ENCODE measurements at places on chromosomes 4 and X. TPM values are rescaled to one million over a fixed set of nuclear protein-coding genes. Genes with fewer than 3 reads are reported as not detected.

DNA sequence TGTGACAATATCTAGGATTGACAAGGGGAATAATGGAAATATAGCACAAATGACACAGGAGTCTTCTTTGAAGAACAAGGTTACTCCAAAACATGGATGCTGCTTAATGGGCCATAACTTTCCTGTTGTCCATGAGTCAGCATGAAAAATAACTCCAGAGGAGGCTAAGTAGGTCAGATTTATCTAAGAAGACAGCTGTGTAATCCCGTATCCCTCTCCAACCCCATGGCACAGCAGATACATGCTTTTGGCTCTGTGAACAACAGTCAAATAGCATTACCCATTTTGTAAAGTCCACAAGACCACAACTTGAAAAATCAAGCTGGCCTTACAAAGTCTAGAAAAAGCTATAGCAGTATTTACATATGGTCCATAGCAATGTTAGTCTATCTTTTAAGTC, 2.1 kb upstream of the TMEM131L start:
- peaks cover 15% of the 10 kb centered on the region for H3K4me1 ChIP-seq
- no peaks in the 10 kb centered on the region for H3K27me3 ChIP-seq
- no peaks in the 10 kb centered on the region for H3K36me3 ChIP-seq

GRCh38 chr4:152185786-152186550, 349.9 kb downstream of the FBXW7 start:
- no peaks in the 10 kb centered on the region for H3K27me3 ChIP-seq
- H3K36me3 ChIP-seq, result no peaks in the 10 kb centered on the region
- no peaks in the 10 kb centered on the region for H3K4me1 ChIP-seq
- no peak overlapping the region for H3K27ac ChIP-seq
- no peak for DNase-seq

- peaks cover 4% of the 10 kb centered on the region for H3K36me3 ChIP-seq
- H3K4me3 ChIP-seq, result no peak overlapping the region
- no peaks in the 10 kb centered on the region for H3K4me1 ChIP-seq
- no peak for DNase-seq
- H3K27me3 ChIP-seq, result no peaks in the 10 kb centered on the region
Observed at GRCh38 chr4:2177443-2178093, 64.4 kb downstream of the HAUS3 start.

DNA sequence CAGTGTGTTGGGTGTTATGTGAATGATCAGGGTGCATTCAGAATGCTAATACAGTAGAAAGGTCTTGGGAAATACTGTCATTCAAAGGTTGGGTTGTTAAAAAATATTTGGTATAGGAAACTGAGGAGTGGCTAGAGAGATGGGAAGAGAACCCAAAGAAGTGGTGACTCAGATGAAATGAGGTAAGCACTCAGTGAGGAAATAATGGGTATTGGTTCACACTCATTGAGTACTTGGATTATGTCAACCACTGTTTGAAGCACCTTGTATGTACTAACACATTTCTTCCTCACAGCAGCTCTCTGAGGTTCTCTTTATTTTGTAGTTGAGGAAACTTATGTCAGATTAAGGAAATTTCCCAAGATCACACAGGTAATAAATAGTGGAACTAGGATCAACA, 40.8 kb upstream of the NUDT6 start:
- H3K36me3 ChIP-seq, result no peaks in the 10 kb centered on the region
- no peak overlapping the region for H3K4me3 ChIP-seq
- H3K27ac ChIP-seq, result no peak overlapping the region

DNA sequence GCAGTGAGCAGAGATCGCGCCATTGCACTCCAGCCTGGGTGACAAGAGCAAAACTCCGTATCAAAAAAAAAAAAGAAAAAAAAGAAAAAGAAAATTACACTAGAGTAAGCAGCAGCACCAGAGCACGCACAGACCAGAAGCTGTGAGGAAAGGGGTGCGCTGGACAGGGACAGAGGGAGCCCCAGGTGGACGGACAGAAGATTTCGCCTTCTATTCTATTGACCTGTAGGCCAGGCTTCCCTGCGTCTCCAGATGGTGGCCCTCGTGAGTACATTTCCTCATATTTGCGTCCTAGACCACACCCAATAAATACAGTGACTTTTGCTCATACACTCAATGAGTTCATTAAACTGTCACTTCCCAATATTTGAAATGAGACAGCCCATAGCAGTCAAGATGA, 19.1 kb downstream of the MTNR1A start:
- no peak for DNase-seq
- no peaks in the 10 kb centered on the region for H3K4me1 ChIP-seq
- H3K36me3 ChIP-seq, result no peaks in the 10 kb centered on the region
- no peaks in the 10 kb centered on the region for H3K27me3 ChIP-seq
- H3K4me3 ChIP-seq, result no peak overlapping the region

- peaks cover 4% of the 10 kb centered on the region for H3K4me1 ChIP-seq
- no peak for DNase-seq
- no peak overlapping the region for H3K27ac ChIP-seq
- H3K27me3 ChIP-seq, result peaks cover 3% of the 10 kb centered on the region
- H3K4me3 ChIP-seq, result no peak overlapping the region
- H3K36me3 ChIP-seq, result peaks cover 15% of the 10 kb centered on the region
Observed at GRCh38 chrX:13759152-13759718, 24.7 kb downstream of the OFD1 start.

GRCh38 chr4:147599769-147600168, 17.4 kb upstream of the TMEM184C start:
- DNase-seq, result no peak
- no peaks in the 10 kb centered on the region for H3K4me1 ChIP-seq
- H3K27me3 ChIP-seq, result no peaks in the 10 kb centered on the region
- no peak overlapping the region for H3K4me3 ChIP-seq

DNA sequence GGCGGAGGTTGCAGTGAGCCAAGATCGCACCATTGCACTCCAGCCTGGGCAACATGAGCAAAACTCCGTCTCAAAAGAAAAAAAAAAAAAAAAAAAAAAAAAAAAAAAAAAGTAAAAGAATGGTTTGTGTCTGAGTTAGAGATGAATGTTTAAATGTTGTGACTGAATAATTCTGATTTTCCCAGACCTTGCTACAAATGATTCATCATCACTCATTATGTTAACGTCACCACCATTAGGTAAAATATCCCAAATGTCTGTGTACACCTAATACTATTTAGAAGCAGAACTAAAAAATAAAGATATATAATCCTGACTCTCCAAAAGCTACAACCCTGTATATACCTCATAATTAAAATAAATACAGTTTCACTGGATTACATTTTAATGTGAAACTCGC, 70.8 kb downstream of the HHIP start:
- H3K36me3 ChIP-seq, result no peaks in the 10 kb centered on the region
- H3K4me3 ChIP-seq, result no peak overlapping the region
- H3K27me3 ChIP-seq, result no peaks in the 10 kb centered on the region
- H3K4me1 ChIP-seq, result no peaks in the 10 kb centered on the region
- no peak for DNase-seq

DNA sequence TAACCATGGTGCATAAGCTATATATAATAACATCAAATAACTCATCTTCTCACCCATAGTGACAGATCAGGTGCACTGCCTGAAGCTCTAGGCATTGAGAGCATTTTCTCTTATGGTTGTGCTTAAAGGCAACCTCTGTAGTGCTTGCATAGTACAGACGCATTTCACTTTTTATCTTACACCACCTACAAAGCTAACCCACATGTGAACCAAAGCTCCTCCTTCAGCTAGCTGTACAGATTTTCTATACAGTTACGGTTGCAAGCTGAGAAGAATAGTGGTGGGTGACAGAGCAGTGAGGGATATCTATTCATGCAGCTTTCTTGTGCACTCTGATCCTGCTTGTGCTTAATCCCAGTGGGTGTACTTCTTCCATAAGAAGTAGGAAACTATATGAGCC, 1525.2 kb downstream of the STIM2 start:
- no peak overlapping the region for H3K4me3 ChIP-seq
- DNase-seq, result no peak
- H3K27ac ChIP-seq, result no peak overlapping the region
- no peaks in the 10 kb centered on the region for H3K27me3 ChIP-seq
- no peaks in the 10 kb centered on the region for H3K4me1 ChIP-seq
- no peaks in the 10 kb centered on the region for H3K36me3 ChIP-seq

- DNase-seq, result no peak
- no peaks in the 10 kb centered on the region for H3K27me3 ChIP-seq
- no peaks in the 10 kb centered on the region for H3K4me1 ChIP-seq
Observed at GRCh38 chrX:51954592-51954991, 61.2 kb downstream of the MAGED1 start.

The TCEAL8 gene
- 119 TPM for total RNA-seq

The PABPC4L gene
- total RNA-seq, result 3.9 TPM

- no peak overlapping the region for H3K4me3 ChIP-seq
- no peak for DNase-seq
- H3K36me3 ChIP-seq, result no peaks in the 10 kb centered on the region
- no peak overlapping the region for H3K27ac ChIP-seq
- no peaks in the 10 kb centered on the region for H3K4me1 ChIP-seq
Observed at GRCh38 chr4:102734591-102735385, 26.0 kb downstream of the MANBA start.

DNA sequence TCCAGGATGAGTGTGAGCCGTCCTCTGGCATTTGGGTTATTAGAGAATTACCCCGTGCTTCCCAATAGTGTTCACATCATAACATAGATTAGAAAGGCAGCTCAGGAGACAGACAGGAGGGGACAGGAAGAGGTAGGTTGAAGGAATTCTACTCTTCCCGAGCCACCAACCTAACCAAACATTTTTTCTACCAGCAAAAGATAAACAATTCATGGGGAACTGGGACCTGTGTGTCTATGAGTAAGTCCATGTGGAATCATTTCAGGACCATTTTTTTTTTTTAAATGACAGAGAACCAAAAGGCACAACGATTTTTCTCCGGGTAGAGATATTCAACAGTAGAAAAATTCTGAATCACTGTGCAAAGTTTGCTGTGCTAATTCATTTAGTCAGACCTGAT, 174.2 kb upstream of the ETNPPL start:
- H3K27ac ChIP-seq, result no peak overlapping the region
- H3K4me3 ChIP-seq, result no peak overlapping the region
- peaks cover 3% of the 10 kb centered on the region for H3K4me1 ChIP-seq
- DNase-seq, result no peak

GRCh38 chrX:18166068-18166467, 54.6 kb downstream of the BEND2 start:
- no peak overlapping the region for H3K4me3 ChIP-seq
- H3K4me1 ChIP-seq, result no peaks in the 10 kb centered on the region
- no peak overlapping the region for H3K27ac ChIP-seq
- DNase-seq, result no peak
- H3K27me3 ChIP-seq, result peaks cover 7% of the 10 kb centered on the region
- no peaks in the 10 kb centered on the region for H3K36me3 ChIP-seq

DNA sequence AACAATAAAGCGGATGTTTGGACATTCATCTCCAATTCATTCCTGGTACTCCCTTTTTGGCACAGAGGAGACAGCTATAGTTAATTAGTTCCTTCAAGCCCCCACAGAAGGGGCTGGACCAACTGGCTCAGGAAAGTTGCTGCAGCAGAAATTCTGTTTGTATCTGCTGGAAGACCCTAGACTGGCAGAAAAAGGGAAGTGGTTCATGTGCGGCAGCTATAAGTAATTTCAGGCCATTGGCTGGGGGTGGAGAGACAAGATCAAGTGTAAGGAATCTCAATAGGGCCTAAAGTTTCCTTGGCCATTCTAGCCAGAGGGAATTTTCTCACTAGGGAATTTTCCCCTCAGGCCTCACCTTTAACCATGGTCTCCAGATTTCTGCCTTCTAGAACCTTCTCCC, 89.9 kb upstream of the DHX15 start:
- H3K27ac ChIP-seq, result no peak overlapping the region
- no peaks in the 10 kb centered on the region for H3K36me3 ChIP-seq
- H3K27me3 ChIP-seq, result no peaks in the 10 kb centered on the region
- H3K4me3 ChIP-seq, result no peak overlapping the region
- no peaks in the 10 kb centered on the region for H3K4me1 ChIP-seq

GRCh38 chr4:6122496-6122895, 77.9 kb downstream of the JAKMIP1 start:
- no peaks in the 10 kb centered on the region for H3K27me3 ChIP-seq
- no peak for DNase-seq
- no peak overlapping the region for H3K4me3 ChIP-seq
- H3K36me3 ChIP-seq, result no peaks in the 10 kb centered on the region
- no peak overlapping the region for H3K27ac ChIP-seq

DNA sequence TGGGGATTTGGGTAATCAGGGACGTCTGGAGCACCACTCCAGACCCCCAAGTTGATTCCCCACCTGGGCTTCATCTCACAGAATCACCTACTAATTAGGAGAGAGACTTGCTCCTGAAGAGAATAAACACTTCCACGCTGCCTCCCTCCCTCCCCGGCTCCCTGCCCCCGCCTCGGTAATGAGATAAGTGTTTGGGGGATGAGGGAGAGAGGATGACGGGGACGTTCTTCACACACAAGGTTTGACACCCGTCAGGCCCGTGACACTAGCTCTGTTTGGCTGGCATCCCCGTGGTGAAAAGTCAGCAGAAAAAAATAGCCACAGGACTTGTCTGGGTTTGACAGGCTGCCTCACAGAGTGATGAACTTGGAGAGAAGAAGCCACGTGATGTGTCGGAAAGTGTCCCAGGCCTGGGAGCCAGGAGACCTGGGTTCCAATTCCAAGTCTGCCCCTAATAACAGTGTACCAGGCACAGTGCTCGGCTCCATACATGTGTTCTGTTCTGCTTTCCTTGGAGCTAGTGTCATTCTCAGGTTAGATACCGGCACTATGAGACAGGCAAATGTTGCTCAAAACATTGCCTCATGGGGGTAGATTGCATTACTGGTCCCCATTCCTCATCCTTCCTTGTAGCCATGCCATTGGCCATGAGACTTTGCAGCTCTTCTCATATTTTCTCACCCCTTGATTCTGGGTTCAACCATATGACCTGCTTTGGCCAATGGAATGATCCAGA, 578.0 kb downstream of the BCOR start:
- H3K27ac ChIP-seq, result peak overlapping the region; percentile 48
- DNase-seq, result no peak
- peaks cover 2% of the 10 kb centered on the region for H3K27me3 ChIP-seq
- H3K4me3 ChIP-seq, result no peak overlapping the region
- H3K4me1 ChIP-seq, result peaks cover 34% of the 10 kb centered on the region

DNA sequence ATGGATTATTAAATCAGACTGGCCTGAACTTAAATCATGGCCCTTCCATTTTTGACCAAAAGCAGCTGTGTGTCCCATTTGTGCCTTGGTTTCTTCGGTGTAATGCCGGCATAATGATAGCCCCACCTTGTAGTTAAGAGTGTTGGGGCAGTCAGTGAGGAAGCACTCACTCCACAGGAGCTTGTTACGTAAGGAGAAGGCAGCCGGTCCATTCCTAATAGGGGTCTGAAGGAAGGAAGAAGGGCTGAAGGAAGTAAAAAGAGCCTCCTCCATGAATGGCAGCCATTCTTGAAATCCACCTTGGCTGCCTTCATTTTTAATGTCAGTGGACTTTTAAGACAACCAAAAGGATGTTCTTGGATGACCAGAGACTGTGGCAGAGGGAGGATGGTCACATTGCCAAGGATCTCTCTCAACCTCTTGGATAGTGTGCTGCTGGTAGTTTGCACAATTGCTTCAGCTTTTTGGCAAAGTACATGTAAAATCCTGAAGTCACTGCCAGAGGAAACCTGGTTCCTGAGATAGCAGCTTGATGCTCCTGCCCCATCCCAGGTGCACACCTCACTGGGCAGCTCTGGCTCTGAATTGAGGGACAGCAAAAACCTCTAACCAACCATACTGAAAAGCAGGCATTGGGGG, 113.5 kb downstream of the PTTG2 start:
- no peak for DNase-seq
- H3K36me3 ChIP-seq, result peaks cover 3% of the 10 kb centered on the region
- no peak overlapping the region for H3K4me3 ChIP-seq
- H3K27me3 ChIP-seq, result no peaks in the 10 kb centered on the region

The PLS3 gene
- total RNA-seq, result 90.4 TPM

GRCh38 chr4:38924353-38924752, 56.7 kb downstream of the FAM114A1 start:
- peak overlapping the region; percentile 29 for H3K27ac ChIP-seq
- H3K4me3 ChIP-seq, result no peak overlapping the region
- H3K27me3 ChIP-seq, result no peaks in the 10 kb centered on the region
- peaks cover 3% of the 10 kb centered on the region for H3K36me3 ChIP-seq

Data from spinal cord (tissue), 10 donors.